Kidney (tissue), 22 donors: ENCODE measurements at places on chromosomes 16 and 17. TPM values are rescaled to one million over a fixed set of nuclear protein-coding genes. Genes with fewer than 3 reads are reported as not detected.

GRCh38 chr16:86074651-86075487 lies 175.9 kb downstream of the IRF8 start:
- DNase-seq: peak; percentile 52

DNA sequence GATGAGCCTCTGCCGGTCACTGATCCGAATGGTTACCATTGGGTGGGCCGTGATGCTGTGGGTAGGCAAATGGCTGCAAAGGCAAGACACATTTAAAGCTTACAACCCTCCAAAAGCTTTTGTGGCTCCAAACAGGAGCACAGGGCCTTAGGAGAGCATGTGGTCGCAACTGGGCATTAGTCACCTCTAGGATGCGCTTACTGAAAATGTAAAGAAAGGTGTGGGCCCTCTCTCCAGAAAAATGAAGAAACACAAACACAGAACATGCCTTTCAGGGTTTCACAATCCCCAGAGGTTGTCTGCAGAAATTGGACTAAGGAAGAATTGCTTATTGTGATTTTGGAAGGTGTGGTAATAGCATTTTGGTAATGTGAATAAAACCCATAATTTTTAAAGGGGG lies 86.7 kb upstream of the ATP2A3 start:
- no peak for DNase-seq

DNA sequence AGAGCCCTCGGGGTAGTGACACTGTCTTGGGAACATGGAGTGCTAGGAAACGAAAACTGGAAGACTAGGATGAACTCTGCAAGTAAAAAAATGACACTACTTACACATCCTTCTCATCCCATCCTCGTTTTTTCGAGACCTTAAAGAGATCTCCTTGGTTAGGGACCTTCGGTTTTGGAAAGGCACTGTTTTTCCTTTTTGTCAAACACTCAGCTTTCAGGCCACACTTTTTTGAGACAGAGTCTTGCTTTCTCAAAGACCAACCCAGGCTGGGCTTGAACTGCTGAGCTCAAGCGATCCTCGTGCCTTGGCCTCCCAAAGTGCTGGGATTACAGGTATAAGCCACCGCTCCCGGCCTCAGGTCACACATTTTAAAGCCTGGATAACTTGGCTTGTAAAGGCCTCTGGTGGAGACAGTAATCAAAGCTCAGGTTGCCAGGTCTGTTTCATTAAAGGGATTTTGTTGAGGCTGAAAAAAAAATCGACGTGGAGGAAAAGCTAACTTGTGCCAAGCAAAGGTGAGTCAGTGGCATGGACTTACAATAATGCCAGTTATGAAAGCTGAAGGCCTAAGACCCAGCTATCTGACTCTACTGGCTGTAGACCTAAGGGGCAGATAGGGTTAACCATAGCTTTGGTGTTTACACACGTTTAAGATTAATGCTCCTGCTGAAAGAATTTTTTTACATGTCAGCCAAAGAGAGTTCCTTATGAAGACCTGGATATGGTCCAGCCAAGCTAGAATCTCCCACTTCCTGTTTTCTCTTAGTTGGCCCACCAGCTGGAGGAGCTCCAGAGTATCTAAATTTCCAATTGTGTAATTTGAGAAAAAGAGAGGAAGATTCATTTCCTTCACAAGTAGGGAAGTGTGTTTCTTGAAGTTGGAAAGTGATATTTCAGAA lies 823 bp downstream of the NBR1 start:
- DNase-seq: peak; percentile 51

Gene NPIPA5
- 11.0 TPM for total RNA-seq

DNA sequence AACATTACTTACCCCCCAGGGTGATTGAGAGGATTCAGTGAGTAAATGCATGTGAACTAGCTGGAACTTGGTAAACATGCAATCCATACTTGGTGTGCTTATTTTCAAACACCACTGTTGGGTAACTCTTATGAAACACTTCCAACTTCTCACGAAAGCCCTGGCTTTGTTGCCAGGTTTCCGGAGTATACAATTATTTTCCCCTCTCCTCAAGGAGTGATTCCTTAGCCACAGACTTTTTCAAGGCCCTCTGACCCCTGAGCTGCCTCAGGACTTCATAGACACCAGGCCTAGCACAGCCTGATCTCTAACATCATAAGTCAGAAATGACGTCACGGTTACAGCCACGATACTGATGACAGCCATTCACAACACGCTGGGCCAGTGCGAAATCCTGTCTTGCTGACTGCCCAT lies 27.6 kb downstream of the HSD17B2 start:
- no peak for DNase-seq

GRCh38 chr17:79466562-79467350 lies 144.1 kb downstream of the RBFOX3 start:
- no peak for DNase-seq

DNA sequence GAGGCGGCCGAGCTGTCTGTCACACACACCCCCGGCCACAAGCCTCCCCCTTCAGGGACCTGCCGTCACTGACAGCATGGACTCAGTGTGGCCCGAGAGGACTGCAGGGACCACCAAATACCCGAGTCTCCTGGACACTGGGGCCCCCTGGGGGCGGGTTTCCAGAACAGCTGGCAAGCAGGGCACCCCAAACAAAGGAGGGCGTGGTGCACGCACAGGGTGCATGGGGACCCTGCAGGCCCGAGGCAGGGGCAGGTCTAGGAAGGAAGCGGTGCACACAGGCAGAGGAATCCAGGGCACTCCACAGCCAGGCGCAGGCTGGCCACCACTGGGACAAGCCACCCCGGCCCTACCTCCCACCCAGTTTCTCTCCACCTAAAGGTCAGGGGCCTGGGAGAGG lies 28.7 kb upstream of the ENPP7 start:
- DNase-seq: no peak

Gene HSD17B1
- 0.31 TPM for total RNA-seq

DNA sequence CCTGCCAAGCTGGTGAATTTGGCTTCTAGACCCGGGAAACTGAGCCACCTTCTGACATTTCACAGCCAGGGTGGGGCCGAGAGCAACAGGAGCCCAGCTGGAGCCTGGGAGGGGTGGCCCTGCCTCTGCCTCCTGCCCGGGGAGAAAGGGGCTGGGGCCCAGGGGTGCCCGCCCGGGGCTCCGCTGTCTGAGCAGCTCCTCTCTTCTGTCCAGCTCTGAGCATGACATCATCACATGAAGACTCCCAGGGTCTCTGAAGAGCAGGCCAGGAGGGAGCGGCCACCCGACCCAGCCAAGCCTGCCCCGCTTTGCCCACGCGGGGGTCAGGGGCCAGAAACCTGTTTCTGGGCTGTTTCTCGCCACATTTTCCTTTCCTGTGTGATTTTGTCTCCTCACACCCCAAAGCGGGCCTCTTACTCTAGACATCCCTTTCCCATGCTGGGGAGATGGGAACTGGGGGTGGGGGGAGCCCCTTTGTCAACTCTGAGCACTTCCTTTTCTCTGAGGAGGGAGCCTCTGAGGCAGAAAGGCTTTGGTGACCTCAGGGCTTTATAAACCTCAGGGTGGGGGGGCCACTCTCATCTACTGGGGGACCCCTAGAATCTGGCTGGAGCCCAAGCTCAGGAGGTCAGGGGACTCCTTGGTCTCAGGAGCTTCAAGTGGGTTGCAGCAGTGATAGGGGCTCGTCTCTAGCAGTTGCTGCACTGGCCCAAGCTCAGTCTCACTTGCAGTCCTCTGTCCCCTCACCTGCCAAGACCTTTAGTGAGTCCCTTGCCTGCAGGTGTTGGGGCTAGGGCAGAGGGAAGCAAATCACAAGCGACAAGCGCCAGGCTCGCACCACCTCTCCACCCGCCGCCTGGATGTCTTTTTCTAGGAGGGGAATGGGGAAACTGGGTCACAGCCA lies 7.6 kb downstream of the UBALD2 start:
- DNase-seq: no peak

DNA sequence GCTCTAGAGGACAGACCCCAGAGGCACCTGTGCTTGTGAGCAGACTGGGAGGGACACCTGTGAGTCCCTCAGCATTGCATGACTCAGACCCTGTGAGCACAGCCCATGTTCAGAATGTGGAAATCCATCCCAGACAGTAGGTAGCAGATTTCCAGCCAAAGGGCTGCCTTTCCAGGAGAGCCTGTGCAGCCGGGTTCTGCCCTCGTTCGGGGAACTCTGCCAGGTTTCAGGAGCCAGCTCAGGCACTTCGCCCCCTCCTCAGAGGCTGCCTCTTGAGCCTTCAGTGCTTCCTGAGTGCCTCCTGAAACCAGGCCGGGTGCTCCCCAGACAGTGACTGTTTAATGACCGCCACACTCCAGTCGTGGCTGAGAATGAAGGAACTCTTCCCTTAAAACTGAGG lies 23.3 kb upstream of the SDR42E2 start:
- DNase-seq: no peak

GRCh38 chr17:50676065-50676975 lies 31.4 kb downstream of the ANKRD40 start:
- DNase-seq: no peak

Gene GLYR1
- 119 TPM for total RNA-seq

GRCh38 chr16:17177959-17178905 lies 292.5 kb downstream of the XYLT1 start:
- peak; percentile 27 for DNase-seq

- DNase-seq: no peak
Observed at GRCh38 chr16:49658531-49658930, 197.4 kb downstream of the ZNF423 start.

DNA sequence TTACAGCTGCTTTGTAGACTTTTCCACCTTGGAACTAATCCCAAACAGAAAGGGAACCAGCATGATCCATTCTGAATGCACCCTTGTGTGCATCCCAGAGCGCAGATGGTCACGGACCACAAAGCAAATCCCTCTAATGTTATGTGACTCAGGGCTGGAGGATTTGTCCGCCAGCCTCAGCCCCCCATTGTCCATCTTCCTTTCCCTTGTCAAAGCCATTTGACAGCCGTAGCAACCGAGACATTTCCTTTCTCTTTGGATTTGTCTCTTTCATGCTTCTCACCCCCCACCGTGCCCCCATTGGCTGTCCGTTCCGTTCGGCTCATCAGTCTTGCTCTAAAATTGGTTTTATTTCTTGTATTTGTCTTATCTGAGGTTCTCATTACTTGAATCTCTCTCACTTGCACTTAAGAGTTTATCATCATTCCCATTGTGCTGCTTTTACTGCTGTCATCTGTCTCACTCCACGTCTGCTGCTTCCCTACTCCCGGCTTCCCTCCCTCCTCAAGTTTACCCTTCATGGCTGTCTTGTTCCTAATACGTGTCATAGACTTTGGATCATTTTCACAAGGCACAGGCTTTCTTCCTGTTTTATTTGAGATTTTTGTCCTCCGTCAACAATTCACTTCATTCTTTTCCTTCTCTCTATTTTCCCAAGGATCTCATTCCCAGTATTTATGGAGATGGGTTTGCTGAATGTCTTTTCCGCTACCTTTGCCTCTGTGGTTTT lies 163.4 kb upstream of the ERCC4 start:
- DNase-seq: no peak

- peak; percentile 95 for DNase-seq
Observed at GRCh38 chr16:30786936-30787612, at the start of gene ZNF629. TSS of gene ZNF629 (minus strand) at chr16:30787205. CDS start at chr16:30784482, 2,723 bp downstream.

Gene RHBDL3
- total RNA-seq: 0.13 TPM

Gene SHCBP1
- total RNA-seq: 1.6 TPM

DNA sequence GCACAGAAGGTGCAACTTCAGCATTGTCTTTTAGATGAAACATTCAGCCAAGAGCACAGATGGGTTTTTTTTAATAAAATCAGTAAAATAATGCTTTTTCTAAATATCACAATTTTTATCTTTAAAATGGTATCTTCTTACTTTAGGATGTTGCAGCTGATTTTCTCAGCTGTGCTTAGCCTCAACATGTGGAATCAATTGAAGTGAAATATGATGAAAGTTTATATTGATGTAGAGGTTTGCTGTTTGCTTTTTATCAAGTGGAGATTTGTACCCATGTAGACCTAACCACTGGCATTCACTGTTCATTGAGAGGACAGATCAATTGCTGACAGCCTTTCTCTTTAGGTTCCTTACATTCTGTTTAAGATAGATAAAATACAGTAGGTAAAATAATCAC lies 107.8 kb downstream of the CYB561 start:
- no peak for DNase-seq

GRCh38 chr16:48492133-48492532 lies 106.9 kb upstream of the SIAH1 start:
- DNase-seq: no peak

GRCh38 chr16:28904828-28905227 lies 20.2 kb downstream of the RABEP2 start:
- no peak for DNase-seq

DNA sequence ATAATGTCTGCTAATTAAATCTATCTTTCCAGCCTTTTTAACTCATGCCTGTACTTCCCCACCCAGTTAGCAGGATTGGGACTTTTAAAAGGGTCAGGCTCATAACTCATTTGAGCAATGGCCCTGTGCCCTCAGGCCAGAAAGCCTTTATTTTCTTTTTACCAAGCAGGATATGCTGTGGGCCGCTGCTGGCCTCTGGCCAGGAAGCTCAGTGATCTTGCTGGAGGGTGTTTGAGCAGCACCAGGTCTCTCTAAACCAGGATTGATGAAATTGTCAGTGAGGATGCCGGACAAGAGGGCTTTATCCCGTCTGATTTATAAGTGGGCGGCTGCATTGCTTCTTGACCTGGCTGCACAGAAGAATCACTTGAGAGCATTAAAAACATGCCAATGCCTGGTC lies 187.8 kb downstream of the RAB11FIP4 start:
- no peak for DNase-seq

GRCh38 chr17:73071066-73071999 lies 21.2 kb downstream of the SLC39A11 start:
- DNase-seq: no peak

Gene SAMD14
- 5.0 TPM for total RNA-seq

- no peak for DNase-seq
Observed at GRCh38 chr17:75403131-75403530, 2.3 kb downstream of the GRB2 start.

DNA sequence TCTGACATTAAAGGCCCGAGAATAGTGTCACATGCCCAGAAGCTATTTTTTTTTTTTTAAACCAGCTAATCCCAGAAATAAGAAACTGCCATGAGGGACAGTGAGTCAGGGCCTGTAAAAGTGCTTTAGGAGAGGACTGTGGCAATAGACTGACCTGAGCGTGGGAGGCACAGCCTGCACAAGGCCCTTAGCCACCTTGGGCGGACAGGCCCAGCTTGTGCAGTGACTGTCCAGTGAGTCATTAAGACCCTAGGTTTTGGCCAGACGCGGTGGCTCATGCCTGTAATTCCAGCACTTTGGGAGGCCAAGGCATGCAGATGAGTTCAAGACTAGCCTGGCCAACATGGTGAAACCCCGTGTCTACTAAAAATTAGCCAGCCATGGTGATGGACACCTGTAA lies 343.0 kb upstream of the ZFHX3 start:
- no peak for DNase-seq

Gene ARL5C
- not detected for total RNA-seq

GRCh38 chr17:43907998-43908721 lies 824 bp upstream of the MPP2 start:
- DNase-seq: peak; percentile 87

DNA sequence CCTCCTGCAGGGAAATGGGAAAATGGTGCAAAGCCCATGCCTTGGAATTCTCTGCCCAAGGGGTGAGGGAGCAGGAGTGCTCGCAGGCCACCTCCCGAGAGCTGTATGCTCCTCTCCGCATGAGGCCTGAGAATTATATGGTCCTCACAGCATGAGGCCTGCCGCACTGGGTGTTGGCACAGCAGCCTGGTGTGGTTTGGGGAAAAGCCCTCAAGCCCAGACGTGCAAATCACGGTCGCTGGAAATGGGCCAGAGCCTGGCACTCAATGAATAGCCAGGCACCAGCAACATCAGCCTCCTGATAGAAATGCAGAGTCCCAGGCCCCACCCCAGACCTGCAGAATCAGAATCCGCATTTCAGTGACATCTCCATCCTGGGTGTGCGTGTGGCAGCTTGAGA lies 156.4 kb upstream of the FOXF1 start:
- DNase-seq: no peak

- peak; percentile 93 for DNase-seq
Observed at GRCh38 chr17:50478391-50479381, at the start of gene RSAD1. TSS of gene RSAD1 (plus strand) at chr17:50478860. CDS start at chr17:50478885, 25 bp downstream.
